ENCODE measurements at places on chromosomes 7 and 10.

- no peak for DNase-seq
These were observed 8.6 kb downstream of the UPP1 start for GRCh38 chr7:48097521-48098231.

DNA sequence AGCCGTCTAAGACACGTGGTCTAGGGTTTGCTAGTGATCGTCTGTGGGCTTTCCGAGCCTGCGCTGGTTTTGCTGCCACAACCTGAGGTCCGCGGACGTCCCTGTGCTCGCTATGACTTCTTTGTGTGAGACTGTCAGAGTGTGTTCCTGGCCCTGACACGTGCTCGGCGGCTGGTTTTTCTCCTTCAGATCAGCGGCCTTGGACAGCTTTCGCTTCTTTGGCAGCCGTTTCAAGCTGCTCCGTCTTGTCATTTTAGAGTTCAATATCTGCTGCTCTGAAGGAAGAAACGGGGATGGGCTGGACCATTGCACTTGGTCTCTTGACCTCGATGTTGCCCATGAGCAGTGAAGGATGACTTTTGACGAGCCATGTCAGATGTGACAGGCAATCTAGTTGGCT lies 147.3 kb downstream of the MGMT start:
- DNase-seq = no peak

GRCh38 chr7:69534461-69535041 lies 63.7 kb upstream of the AUTS2 start:
- DNase-seq = no peak

GRCh38 chr10:80661526-80661925 lies 123.8 kb downstream of the SH2D4B start:
- no peak for DNase-seq

DNA sequence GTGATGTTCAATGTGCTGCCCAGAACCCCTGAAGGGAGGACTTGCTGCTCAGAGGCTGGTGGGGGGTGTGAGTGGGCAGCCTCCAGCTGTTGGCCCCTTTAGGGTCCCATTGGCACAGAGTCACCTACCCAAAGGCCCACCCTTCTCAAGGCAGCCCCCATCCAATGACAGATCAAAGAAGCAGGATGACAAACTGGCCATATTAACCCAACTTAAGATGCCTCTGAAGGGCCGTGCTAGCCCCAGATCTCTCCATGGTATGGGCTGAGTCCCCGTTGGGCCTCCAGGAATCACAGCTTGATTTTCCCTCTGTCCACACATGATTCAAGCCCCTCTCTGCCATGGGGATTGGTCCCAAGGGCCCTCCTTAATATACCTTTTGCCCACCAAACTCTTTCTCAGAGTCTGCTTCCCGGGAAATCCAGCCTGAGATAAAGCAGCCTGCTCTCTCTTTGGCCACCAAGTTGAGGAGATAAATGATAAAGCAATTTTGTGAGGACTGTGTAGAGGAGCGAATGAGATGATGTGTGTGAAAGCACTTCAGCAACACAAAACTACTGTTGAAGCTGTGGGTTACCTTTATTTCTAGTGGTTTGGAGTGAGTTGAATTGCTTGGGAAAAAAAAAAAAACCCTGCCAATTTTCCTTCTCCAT lies 38.2 kb upstream of the C10orf71 start:
- no peak for DNase-seq

DNA sequence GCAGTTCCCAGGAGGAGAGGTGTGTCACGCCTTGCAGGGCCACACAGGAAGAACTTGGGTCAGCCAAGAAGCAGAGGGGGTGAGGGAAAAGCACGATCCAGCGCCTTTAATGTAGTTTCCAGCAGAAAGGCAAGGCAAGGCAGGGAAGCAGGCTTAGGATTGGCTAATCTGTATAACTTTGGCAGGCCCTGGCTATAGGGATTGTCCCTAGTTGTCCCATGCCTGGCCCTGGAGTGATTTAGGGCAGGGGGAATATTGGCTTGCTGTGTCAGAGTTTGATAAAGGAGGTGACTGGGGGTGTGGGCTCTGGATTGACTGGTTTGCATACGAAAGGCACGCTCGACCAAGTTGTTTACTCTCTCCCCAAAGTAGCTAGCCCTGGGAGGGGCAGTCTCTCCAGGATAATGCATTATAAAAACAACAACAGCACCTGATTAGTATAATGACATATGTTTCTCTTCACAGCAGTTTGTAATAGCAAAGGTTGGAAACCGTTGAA lies 44.5 kb downstream of the RBM28 start:
- DNase-seq = no peak

DNA sequence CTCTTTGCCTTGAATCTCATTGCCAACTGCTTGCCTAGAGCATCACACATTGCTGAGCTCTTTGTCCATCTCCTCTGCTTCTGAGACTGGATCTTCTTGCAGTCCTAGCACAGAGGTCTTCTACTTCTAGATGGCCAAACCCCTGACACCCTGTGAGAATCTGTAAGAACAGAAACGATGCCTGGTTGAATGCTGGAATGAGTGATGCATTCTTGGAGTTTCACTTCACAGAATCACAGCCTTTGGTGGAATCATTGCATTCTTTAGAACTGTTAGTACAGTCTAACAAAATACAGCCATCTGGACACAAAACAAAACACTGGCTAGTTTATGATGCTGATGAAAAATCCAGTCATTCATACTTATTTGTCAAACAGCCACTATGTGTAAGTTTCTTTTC lies 141.7 kb upstream of the ITGB1 start:
- no peak for DNase-seq

GRCh38 chr7:103447073-103447960 lies 1.3 kb upstream of the SLC26A5 start:
- no peak for DNase-seq

DNA sequence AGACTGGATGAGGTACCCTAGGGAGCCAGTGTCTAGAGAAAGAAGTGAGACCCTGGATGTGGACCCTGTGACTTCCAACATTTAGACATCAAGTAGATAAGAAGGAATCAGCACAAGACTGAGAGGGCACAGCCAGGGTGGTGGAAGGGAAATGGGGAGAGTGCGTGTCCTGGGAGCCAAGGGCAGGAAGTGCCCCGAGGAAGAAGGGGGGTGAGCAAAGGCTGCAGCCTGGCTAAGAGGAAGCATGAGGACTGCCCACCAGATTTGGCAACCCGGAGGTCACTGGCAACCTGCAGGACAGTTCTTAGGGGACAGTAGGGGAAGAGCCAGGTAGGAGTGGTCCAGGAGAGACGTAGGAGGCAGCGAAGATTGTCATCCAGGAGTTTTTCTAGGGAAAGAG lies 14.8 kb downstream of the COL13A1 start:
- DNase-seq = no peak

DNA sequence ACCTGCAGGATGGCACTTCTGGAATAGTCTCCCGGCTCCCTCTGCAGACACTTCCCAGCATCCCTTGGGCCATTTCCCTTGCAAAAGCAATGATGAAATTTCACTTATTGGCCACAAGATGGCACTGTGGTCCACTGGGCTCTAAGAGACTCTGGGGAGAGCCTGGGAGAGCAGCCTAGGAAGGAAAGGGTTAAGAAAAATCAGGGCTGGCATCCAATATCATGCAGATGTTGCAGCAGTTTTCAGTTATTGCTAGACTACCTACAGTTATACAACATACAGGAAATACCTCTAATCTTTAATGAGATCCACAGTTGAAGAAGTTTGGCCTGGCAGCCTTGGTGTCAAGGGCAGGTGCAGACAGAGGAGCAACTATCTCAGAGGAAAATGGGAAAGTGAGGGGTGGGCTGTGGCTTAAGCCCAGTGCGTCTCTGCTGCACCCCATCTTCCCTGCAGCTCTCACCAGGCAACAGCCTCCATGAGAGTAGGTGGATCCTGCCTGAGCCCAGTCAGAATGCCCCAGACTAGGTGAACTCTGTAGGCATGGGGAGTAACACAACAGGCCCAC lies 100.2 kb upstream of the PRSS58 start:
- DNase-seq = no peak

DNA sequence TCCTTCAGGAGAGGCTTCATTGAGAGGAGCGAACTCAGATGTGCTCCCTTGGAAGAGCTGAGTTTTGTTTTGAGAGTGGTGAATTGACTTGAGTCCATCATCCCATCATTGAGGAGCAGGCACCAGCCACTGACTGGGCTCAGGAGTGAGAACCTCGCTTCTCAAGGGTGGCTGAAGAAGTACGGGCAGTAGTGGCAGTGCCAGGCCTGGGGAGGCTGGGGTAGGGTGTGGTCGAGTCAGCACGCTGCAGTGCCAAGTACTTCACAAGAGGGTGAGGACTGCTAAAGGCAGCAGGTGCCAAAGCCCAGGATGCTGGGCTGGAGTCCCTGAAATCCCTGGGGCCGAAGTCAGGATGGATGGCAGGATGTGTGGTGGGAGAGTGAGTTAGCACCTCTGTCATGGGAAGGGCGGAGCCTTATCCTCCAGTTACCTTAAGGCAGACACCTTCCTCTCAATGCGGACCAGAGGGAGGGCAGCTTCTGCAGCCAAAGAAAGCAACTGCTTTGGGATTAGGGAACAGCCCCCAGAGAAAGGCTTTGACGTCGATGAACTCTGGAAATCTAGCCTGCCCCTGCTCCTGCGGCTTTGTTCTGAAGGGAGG lies 210.3 kb downstream of the CAMK1D start:
- no peak for DNase-seq

DNA sequence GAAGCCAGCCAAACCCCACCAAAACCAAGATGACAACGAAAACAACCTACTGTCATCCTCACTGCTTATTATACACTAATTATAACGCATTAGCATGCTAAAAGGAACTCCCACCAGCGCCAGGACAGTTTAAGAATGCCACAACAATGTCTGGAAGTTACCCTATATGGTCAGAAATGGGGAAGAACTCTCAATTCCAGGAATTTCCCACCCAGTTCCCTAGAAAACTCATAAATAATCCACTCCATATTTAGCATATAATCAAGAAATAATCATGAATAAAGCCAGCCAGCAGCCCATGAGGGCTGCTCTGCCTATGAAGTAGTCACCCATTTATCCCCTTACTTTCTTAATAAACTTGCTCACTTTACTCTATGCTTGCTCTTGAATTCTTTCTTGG lies 20.8 kb downstream of the MICU1 start:
- no peak for DNase-seq

- DNase-seq = no peak
These were observed 96.6 kb downstream of the TPST1 start for GRCh38 chr7:66301737-66302136.

GRCh38 chr10:52229291-52229931 lies 84.7 kb upstream of the DKK1 start:
- DNase-seq = no peak

DNA sequence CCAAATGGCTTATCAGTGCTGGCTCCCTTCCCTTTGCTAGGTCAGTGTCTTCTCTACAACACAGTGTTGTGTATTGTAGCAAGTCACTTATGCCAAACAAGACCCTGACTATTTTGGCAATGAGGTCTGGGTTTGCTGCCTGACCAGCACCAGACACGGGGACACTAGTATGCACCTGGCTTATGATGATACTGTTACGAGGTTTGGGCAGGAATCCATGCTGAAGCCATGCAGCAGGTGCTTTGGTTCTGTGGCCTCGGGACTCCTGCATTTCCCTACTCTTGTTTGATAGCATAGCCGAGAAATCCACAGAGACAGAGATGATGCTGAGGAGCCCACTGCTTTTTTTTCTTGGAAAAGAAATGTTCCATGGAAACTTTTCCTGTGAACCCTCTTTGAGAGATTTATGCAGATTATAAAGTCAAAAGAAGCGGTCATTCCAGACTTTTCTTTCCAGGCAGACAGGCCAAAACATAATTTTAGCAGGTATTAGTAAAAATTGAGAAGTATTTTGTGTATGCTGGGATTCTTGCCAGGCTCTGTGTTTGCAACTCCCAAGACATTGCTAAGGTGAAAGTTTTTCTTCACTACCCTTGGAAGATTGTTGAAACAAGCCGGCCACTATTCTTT lies 291.1 kb downstream of the BBS9 start:
- no peak for DNase-seq

GRCh38 chr7:138396251-138397070 lies 63.6 kb upstream of the TRIM24 start:
- no peak for DNase-seq

DNA sequence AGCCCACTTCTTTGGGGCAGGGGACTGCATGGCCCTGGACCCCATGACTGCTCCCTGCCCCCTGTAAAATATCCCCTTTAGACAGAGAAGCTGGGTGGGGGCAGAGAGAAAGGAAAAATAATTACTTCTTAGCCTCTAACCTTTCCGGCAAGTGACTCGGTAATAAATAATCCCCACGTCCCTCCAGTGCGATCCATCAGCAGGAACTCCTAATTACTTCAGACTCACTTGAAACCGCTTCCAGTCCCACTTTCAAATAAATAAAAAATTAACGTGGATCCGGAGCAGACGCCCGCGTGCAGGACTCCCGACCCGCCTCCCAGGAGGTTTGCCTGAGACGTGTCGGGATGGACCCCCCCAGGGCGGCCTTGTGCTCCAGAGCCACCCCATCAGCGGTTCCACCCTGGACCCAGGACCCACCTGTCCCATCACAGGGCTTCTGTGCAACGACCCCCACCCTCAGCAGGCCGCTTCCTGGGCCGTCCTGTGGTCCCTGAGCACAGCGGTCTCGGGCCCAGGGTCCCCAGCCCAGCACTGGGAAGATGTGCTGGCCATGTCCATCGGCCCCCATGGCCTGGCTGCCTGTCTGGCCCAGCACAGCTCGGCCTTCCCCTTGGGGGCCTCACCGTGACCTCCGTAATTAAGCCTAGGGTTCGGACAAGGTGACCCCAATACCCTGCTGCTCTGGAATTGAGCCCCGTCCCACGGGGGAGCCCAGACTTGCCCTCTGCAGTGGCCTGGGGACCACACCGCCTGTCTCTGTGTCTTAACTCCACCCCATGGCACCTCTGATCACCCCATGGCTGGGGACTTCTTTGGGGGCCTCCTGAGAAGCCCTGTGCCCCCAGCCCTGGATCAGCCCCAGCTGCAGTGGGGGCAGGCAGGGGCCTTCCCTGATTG lies 108.0 kb downstream of the UNCX start:
- DNase-seq = no peak

DNA sequence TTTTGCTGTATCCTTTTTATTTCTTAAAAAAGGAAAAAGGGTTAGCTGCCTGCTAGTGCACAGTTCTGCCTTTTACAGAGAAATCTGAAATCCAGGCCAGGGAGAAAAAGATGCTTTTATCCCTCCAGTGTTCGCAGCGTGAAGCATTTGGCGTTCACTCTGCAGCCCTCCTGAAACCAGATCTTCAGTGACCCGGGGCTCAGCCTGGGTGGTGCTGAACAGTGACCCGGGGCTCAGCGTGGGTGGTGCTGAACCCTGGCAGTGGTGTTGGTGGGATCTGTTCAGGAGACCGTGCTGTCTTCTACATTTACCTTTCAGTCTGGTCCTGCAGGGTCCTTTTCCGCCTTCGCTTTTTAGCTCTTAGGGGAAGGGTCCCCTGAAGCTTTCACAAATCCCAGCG lies 164.7 kb upstream of the KLF6 start:
- no peak for DNase-seq

GRCh38 chr7:150980663-150981062 lies 2.5 kb upstream of the KCNH2 start:
- no peak for DNase-seq

GRCh38 chr10:52900593-52900992 lies 128.0 kb upstream of the MBL2 start:
- no peak for DNase-seq
